ENCODE measurements at places on chromosomes 12 and 14. TPM values are rescaled to one million over a fixed set of nuclear protein-coding genes. Genes with fewer than 3 reads are reported as not detected.
A peak's percentile ranks its signal among the peaks of the same experiment; 100 is the strongest.

GRCh38 chr12:96099986-96100385 lies 64.6 kb upstream of the LTA4H start:
- no peak for DNase-seq

CMA1 gene
- total RNA-seq = 2.4 TPM

DNA sequence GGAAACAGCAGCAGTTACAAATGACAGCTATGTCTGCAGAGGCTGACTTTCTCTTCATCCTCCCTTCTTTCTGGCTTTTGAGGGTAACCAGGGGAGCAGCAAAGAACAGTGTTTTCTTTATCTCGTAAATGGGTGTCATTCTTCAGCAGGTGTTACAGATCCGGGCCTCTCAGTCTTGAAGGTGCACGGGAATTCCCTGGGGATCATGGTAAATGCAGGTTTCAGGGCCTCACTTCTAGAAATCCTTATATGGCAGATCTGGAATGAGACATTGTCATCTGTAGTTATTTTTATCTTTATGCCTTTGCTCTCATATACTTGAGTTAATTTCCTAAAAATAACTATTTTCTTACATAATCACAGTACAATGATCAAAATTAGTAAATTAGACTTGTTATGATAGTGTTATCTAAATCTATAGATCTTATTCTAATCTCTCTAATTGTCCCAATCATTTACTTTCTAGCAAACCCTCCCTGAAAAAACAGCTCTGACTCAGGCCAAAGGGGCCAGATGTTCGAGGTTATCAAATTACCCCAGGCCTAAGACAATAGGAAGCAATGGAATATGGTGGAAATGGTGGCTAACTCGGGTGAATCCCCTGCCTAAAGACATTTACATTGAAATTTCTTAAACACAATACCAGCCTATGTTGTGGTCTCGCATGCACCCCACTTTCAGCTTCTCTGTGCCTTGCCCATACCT lies 145.0 kb downstream of the CAND1 start:
- DNase-seq = no peak

DNA sequence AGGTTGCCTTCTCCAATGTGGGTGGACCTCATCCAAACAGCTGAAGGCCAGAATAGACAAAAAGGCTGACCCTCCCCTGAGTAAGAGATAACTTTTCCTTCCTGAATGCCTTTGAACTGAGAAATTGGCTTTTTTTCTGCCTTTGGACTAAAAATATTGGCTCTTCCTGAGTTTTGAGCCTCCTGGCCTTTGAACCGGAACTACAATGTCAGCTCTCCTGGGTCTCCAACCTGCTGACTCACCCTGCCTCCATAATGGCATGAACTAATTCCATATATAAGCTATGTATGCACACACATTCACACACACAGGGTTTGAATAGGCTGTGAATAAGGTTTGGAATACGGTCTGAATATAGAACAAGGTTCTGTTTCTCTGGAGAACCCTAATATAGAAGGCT lies 39.7 kb upstream of the TMEM260 start:
- no peak for DNase-seq

- no peak for DNase-seq
These were observed 30.6 kb downstream of the CDKL1 start for GRCh38 chr14:50366115-50366514.

- peak; percentile 75 for DNase-seq
These were observed 11.2 kb upstream of the FKBP11 start for GRCh38 chr12:48936379-48936979.

OR4M1 gene
- not detected for total RNA-seq

GRCh38 chr12:53984901-53985691 lies at the start of gene HOXC10:
Gene HOXC10 (plus strand): TSS chr12:53985146. CDS start chr12:53985260, 114 bp downstream.
- peak; percentile 70 for DNase-seq

RNF212B gene
- total RNA-seq = not detected

Measured in lower lobe of right lung (tissue), 2 donors.